ENCODE measurements at places on chromosomes 3 and 15.
A peak's percentile ranks its signal among the peaks of the same experiment; 100 is the strongest.

GRCh38 chr3:138381950-138382715, 33.8 kb downstream of the MRAS start:
- no peak for DNase-seq

DNA sequence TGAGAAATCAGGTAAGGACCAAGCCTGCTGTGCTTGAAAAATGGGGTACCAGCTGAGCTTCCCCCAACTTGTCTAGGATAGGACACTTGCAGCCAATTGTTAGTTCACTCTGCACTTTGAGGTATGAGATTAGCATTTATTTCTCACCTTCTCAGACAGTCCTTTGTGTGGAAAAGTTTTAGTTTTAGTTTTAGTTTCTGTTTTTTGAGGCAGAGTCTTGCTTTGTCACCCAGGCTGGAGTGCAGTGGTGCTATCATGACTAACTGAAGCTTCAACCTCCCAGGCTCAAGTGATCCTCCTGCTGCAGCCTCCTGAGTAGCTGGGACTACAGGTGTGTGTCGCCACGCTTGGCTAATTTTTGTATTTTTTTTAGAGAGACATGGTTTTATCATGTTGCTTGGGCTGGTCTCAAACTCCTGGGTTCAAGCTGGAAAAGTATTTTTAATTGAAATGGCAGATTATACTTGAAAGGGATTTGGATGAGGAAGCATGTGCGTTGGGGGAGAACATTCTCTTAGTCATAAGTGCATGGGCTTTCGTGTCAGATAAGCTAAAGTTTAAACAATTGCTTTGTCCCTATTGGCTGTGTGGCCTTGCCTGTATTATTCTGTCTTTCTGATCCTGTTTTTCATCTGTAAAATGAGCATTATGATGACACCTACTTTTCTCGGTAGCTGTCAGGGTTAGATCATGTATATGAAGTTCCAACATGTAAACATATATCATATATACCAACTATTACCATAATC, 25.2 kb upstream of the CCK start:
- DNase-seq = no peak

- no peak for DNase-seq
Observed at GRCh38 chr15:71112429-71112828, 2.8 kb upstream of the THSD4 start.

DNA sequence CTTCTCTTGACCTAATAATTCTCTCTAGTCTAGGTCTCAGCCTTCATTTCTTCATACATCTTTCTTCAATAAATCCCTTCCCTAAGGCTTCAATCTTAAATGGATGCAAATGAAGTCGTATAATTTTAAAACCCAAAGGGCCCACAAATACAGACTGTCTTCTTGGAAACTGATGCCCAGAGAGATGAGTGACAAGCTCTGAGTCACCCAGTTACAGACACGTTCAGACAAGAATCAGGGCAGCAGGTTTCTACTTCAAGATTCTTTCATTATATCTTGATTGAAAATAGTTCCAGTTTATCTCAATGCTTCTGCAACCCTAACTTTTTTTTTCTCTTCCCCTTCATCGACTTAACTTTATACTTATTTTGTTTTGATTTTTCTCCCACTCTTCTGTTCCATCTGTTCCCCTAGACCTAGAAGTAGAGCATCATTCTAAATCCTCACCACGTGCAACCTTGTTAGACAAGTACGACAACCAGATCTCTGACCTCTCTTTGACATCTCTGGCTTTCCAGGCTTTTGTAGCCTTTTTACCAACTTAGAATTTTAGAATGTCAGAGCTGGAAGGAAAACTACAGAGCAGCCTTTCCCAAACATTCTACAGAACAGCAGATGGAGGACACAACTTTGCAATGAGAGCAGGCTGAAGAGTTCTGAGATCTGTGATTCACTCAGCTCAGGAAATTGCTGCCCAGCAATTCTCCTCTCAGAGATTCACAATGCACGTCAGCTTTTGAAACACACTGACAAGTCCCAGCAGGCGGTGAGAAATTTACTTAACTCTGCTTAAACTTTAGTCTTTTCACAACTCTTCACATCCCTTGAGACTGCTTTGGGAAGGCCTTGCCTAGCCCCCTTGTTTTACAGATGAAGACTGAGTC, 25.3 kb downstream of the NCEH1 start:
- no peak for DNase-seq

GRCh38 chr15:39075756-39076341, 505.0 kb upstream of the THBS1 start:
- DNase-seq = no peak

DNA sequence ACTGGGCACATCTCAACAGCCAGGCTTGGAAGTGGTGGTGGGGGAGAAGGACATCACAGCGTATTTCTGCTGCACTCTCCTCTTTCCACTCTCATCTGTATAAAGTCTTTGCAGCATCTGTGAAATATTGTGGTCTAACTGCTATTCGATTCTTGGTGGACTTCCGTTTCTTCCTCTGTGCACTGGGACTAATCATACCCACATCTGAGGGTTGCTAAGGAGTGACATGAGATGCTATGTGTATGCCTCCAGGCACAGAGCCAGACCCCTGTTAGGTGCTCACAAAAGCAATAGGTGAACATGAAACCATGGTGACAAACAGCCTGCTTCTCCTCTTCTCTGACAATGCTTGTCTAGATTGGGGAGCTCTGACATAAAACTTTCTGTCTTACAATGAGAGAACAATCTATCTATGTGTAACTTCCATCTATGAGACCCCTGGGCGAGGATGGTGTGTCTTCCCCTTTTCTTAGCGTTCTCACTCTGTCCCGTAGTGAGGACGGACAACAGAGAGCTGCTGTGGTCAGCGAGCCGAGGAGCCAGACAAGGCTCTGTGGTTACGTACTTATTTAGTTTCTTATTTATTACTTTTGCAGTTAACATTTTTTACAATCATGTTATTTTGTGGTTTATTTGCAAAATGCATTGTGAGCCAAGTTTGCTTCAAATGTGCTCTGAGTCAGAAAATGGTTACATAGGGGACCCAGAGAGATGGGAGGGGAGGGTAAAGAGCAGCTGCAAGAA, 196.7 kb upstream of the TPRG1 start:
- no peak for DNase-seq

- no peak for DNase-seq
Observed at GRCh38 chr3:36124118-36124796, 256.0 kb upstream of the STAC start.

- no peak for DNase-seq
Observed at GRCh38 chr15:43208052-43209002, 12.5 kb downstream of the EPB42 start.

DNA sequence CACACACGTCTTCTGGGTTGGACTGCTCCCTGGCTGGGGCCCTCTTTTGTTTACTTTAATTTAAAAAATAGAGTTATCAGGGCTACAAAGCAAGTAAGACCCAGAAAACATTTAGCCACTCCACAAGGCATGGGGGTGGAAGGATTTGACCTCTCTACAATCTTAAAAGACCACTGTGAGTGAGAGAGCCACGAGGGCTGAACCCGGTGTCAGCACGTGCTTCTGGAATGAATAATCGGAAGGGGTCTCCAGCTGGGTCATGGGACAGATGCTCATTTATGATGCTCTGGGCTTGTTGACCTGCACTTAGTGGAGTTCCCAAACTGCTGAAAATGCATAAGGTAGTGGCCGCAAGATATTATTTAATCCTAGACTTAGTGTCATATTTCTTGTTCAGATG, 52.4 kb downstream of the EIF4E3 start:
- DNase-seq = no peak

- DNase-seq = no peak
Observed at GRCh38 chr15:37056177-37057121, 43.9 kb downstream of the MEIS2 start.

- DNase-seq = no peak
Observed at GRCh38 chr15:100712226-100712625, 109.8 kb downstream of the ASB7 start.

DNA sequence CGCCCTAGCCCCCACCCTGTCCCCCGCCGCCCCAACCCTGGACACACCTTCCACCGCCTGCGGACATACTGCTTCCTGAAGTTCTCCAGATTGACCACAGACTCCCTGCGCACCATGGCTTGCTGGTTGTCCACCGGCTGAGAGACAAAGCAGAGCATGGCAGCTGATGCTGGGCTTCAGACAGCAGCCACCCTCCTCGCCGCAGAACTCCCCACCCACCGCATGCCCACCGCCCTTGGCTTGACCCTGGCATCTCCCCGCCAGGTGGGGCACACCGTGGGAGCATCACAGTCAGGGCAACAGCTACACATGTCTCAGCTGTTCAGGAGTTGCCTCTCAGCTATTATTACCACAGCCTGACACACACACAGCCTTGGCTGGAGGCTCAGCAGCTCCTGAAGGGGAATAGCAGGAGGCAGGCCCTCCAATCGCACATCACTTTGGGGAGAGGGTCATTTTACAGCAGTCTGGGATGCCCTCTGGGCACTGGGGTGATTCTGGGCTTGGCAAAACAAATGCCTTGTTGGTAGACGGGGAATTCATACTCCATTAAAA, 78.4 kb upstream of the HERC1 start:
- DNase-seq = no peak

DNA sequence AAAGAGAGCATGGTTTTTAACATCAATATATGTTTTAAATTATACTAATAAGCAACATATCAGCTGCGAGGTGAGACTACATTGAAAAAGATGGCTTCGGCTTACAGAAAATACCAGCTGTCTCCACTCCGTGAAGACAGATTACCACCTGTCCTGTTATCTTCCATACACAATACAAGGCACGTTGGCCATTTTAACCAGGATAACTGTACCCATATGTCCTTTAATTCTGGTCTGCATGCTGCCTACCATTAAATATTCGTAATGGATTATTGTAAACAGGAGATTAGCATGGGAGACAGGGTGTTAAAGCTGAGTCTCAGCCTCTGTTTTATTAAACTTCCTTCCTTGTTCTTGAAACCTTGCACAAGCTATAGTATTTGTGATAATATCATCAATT, 855.5 kb downstream of the ROBO1 start:
- DNase-seq = peak; percentile 4

DNA sequence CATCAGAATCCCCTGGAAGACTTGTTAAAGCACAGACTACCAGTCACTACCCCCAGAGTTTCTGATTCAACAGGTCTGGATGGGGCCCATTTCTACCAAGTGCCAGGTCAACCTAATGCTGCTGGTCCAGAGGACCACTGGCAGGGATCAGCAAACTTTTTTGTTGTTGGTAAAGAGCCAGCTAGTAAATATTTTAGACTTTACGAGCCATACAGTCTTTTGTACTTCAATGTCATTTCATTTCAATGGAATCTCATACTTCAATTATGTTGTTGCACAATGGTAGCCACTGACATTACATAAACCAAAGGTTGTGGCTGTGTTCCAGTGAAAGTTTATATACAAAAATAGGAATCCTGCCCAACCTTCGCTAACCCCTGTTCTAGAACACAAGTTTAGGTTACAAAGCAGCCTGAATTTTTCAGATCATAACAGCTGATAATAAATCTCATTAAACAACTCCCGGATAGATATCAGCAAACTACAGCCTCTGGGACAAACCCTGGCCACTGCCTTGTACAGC, 28.7 kb downstream of the ULK4 start:
- no peak for DNase-seq

GRCh38 chr15:79956354-79956939, 14.5 kb downstream of the BCL2A1 start:
- DNase-seq = no peak

DNA sequence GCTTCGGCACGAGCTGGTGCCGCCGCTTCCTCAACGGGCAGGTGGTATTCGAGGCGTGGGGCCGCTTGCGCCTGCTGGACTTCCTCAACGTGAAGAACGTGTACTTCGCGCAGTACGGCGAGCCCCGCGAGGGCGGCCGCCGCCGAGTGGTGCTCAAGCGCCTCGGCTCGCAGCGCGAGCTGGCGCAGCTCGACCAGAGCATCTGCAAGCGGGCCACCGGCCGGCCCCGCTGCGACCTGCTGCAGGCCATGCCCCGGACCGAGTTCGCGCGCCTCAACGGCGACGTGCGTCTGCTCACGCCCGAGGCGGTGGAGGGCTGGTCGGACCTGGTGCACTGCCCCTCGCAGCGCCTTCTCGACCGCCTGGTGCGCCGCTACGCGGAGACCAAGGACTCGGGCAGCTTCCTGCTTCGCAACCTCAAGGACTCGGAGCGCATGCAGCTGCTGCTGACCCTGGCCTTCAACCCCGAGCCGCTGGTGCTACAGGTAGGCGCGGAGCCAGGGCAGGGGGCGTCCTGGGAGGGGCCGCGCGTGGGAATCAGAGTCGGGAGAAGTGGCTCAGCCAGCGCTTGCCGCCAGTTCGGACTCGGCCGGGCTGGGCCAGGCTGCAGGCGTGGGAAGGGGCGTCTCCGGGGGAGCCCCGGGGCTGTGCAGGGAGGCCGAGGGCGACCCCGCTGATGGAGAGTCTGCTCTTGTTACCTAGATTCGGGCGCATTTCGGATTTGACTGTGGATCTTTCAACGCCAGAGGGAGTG, 1.1 kb downstream of the DIPK2A start:
- DNase-seq = peak; percentile 82

- DNase-seq = no peak
Observed at GRCh38 chr3:171192176-171192854, 165.8 kb upstream of the SLC2A2 start.

GRCh38 chr3:38128303-38128655, 8.6 kb downstream of the ACAA1 start:
- no peak for DNase-seq

DNA sequence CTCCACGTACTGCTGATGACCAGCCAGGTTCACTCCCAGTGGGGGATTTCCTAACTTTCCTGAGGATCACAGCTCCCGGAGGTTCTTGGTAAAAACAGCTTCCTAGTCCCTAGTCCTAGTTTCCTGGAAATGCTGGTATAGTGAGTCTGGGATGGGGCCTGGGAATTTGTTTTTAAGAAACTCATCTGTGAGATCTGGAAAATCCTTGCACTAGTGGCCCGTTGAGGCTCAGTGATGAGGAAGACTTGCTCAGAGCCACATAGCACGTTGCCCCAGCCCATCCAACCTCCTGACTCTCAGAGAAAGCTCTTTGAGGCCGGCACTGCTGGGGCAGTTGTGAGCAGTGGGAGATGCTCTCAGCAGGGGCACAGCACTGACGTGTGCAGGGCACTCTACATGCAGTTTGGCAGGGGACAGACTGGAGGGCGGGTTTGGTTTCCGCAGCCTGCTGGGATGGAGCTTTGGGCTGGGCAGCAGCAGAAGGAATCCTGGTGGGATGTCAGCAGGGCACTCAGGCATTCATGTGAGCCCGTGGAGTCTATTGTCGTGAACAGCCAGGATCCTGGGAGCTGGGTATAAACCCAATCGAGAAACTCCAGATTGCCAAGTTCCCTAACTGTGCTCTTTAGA, 31.6 kb downstream of the SAXO2 start:
- no peak for DNase-seq

DNA sequence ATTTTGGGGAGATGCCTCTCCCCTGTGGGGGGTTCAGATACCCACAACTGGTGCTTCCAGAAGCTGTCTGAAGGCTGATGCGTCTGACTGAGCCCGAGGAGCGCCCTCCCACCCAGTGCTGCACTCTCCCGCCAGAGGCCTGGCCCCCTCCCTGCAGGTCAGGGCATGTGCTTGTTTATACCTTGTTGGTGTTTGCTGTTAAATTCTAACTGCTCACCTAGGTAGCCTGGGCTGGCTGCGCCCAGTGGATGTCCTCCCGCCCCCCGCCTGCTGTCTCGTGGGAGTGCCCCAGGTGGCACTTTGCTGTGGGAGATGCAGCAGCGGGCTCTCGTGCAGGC, 12.9 kb downstream of the KLF13 start:
- no peak for DNase-seq

- DNase-seq = no peak
Observed at GRCh38 chr3:126127904-126128303, 44.0 kb upstream of the SLC41A3 start.

GRCh38 chr15:88069561-88069960, 187.0 kb downstream of the NTRK3 start:
- no peak for DNase-seq

GRCh38 chr3:140943781-140944552, 2.3 kb downstream of the SLC25A36 start:
- DNase-seq = no peak

Measured in NCI-H774 (cell line).